NCI-H1105 (cell line): ENCODE measurements at places on chromosomes 6 and 20.

DNA sequence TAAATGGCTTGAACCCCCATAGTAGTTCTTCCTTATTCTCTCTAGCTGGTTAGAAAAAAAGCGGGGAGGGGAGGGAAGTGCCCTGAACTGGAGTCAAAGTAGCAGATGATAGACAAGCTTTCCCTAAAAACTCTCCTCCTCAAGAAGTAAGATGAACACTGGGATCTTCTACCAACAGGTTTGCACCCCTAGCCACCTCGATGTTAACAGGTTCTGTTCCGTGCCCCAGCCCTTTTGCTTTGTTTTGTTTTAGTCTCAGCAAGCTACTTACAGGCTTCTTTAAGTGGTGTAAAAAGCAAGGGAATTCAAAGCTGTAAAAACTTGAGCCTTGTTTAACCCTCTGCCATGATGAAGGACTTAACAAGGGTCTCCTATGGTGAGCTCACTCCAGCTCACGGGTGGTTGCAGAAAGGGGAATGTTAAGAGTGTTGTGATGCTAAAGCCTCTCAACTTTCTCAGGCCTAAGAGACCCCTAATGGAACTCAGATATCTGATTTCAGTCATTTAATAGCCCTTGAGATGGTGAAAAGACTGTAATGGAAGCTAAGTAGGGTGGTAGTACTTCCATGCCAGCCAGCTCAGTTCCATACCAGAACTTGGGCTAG is 106.0 kb downstream of the FOXO3 start:
- no peak for DNase-seq

DNA sequence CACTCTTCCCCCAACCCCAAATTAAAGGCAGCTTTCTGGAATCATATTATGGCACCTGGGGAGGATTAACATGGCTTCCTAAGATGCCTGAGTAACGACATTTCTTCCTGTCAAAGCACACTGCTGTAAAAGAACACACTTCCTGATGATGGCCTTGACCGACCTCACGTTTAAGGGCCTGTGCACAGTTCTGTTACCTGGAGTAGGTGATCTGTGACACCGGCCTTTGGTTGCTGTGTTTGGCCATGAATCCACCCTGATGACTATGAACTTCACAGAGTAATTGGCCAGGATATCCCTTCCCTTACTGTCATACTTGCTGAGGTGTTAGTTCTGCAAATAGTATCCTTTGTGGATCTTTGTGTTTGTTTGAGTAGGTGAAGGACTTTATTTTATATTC is 45.8 kb downstream of the PLCB4 start:
- DNase-seq: no peak

DNA sequence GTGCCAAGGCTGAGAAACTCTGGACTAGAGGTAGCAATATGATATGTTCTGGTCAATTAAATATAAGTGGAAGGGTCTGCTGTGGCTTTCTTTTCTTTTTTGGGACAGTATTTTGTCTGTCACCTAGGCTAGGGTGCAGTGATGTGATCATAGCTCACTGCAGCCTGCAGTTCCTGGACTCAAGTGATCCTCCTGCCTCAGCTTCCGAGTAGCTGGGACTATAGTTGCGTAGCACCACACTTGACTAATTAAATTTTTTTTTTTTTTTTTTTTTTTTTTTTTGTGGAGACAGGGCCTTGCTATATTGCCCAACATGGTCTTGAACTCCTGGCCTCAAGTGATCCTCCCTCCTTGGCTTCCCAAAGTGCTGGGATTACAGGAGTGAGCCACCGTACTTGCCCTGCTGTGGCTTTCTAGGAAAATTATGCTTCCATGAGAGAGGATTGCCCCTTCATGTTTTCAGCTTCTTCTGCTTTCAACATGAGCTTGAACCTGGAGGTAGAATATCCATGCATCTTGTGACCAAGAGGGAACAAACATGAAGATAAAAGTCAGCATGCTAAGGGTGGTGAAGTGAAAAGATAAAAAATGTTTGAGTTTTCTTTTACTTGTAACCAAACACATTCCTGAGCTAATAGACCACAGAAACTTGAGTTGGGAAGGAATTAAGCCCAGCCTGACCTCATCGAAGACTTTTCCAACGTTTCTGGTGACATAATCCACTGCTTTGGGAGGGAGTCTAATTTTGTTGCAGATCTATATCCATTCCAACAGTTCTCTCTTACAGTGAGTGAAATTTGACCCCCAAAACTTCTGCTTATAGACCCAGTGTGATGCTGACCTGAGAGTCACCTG is 75.1 kb downstream of the CARMIL1 start:
- DNase-seq: no peak

DNA sequence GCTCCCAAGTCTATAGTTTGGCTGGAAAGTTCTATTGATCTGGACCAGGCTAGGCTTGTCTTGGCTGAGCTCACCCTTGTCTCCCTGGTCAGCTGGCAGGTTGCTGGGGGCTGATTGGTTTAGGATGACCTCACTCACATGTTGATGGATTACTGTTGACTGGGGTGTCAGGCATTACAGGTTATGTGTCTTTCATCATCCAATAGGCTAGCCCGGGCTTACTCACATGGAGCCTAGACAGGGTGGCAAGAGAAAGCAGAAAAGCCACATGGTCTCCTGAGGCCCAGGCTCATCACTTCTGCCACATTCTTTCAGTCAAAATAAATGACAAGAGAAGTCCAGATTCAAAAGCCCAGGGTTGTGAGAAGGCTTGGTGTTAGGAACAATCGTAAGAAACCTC is 103.5 kb downstream of the BFSP1 start:
- no peak for DNase-seq

GRCh38 chr6:71496018-71496721 is 207.6 kb downstream of the OGFRL1 start:
- DNase-seq: no peak

GRCh38 chr6:139370283-139370998 is 4.0 kb downstream of the CITED2 start:
- DNase-seq: no peak

- no peak for DNase-seq
Measured at GRCh38 chr6:129872586-129872985, 11.5 kb upstream of the TMEM244 start.

- DNase-seq: no peak
Measured at GRCh38 chr6:37889051-37889450, 69.5 kb downstream of the ZFAND3 start.

DNA sequence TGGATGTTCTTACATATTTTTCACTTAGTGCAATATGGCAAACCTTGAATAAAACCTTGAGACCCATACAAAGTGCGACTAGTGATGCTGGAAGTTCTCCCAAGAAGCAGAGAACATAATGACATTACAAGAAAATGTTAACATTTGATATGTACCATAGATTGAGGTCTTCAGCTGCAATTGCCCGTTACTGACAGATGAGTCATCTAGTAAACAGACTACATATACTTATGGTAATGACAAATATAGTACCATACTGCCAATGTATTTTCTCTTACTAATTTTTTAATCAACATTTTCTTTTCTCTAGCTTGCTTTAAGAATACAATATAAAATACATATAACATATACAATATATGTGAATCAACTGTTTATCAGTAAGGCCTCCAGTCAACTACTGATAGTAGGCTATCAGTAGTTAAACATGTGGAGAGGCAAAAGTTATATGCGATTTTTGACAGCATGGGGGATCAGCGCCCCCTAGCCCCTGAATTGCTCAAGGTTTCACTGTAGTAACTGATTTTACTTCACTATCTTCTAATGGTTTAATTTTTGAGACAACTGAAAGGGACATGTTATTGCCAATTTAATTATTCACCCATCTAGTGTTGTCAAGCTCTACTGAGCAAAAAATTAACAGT is 166.7 kb upstream of the ADGRB3 start:
- no peak for DNase-seq

DNA sequence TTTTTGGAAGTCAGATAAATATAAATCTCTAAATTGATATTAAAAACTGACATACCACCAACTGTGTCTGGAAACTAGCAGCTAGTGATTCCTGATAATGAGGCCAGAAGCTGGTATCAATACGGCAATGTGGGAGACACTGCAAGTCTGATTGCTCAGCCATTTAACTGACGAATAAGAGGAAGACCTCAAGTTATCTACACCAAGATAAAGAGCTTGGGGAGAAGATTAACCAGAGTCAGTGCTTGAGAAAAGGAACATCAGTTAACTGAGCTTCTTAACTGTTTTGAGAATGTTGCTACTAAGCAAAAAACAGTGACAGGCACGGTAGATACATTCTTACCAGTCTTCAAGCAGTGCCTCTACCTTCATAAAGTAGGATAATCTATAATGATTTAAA is 140.4 kb upstream of the TENT5A start:
- no peak for DNase-seq

DNA sequence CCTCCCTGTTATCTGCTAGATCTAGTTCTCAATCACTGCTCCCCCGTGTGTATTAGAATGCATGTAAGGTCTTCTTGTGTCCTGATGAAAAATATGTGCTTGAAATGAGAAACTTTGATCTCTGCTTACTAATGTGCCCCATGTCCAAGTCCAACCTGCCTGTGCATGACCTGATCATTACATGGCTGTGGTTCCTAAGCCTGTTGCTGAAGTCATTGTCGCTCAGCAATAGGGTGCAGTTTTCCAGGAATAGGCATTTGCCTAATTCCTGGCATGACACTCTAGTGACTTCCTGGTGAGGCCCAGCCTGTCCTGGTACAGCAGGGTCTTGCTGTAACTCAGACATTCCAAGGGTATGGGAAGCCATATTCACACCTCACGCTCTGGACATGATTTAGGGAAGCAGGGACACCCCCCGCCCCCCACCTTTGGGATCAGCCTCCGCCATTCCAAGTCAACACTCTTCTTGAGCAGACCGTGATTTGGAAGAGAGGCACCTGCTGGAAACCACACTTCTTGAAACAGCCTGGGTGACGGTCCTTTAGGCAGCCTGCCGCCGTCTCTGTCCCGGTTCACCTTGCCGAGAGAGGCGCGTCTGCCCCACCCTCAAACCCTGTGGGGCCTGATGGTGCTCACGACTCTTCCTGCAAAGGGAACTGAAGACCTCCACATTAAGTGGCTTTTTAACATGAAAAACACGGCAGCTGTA is 73.4 kb downstream of the PTPN1 start:
- no peak for DNase-seq

DNA sequence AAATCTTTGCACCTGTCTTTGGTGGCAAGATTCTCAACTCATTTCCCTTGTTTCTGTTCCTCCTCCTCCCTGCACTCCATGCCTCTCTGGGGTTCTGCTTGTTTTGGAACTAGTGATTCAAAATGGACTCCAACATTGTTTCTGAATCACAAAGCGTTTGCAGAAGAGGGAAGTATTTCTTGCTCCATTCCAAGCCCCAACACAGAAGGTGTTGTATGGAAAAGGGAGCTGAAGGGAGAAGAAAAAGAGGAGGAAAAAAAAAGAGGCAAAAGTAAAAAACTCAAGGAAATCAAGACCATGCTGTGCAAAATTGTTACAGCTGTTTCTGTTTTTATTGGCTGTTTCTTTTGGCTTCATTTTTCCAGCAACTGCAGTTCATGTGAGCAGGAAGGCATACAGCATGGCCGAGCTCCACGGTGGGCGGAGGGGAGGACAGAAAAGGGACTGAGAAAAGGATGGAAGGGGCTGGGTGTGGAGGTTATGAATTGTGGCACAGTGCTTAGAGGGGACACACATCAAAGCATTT is 66.9 kb upstream of the PRL start:
- DNase-seq: no peak

GRCh38 chr20:2133318-2134183 is 31.9 kb downstream of the STK35 start:
- DNase-seq: no peak
